ENCODE measurements at places on chromosomes 5 and 9.

- no peak for DNase-seq
Observed at GRCh38 chr5:133247881-133248624, 196.2 kb downstream of the HSPA4 start.

GRCh38 chr9:13053504-13053903 lies 226.0 kb downstream of the MPDZ start:
- no peak for DNase-seq

DNA sequence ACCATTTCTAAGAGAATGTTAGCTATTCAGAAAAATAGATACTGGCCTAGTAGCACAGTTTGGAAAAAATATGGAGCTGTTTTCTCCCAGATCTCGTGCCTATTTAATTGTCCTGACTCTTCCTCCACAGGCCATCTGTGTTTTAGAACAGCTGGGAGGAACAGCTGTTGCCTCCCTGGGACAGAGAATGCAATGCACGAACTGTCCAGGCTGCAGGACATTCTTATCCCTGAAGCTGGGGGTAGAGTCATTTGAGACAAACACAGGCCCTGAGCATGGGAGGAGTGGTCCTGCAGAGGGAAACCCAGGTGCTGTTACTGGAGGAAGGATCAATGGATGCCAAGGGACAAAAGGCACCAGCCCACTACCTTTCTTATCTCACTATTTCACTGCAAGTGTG lies 20.9 kb upstream of the SPARC start:
- DNase-seq = no peak

- DNase-seq = peak; percentile 64
Observed at GRCh38 chr5:43631182-43631910, 28.4 kb downstream of the NNT start.

- DNase-seq = no peak
Observed at GRCh38 chr5:115626445-115626823, 598 bp upstream of the TMED7 start.

- DNase-seq = peak; percentile 8
Observed at GRCh38 chr5:90802474-90803317, 244.1 kb downstream of the ADGRV1 start.

- no peak for DNase-seq
Observed at GRCh38 chr5:93785475-93785874, 44.1 kb upstream of the POU5F2 start.

DNA sequence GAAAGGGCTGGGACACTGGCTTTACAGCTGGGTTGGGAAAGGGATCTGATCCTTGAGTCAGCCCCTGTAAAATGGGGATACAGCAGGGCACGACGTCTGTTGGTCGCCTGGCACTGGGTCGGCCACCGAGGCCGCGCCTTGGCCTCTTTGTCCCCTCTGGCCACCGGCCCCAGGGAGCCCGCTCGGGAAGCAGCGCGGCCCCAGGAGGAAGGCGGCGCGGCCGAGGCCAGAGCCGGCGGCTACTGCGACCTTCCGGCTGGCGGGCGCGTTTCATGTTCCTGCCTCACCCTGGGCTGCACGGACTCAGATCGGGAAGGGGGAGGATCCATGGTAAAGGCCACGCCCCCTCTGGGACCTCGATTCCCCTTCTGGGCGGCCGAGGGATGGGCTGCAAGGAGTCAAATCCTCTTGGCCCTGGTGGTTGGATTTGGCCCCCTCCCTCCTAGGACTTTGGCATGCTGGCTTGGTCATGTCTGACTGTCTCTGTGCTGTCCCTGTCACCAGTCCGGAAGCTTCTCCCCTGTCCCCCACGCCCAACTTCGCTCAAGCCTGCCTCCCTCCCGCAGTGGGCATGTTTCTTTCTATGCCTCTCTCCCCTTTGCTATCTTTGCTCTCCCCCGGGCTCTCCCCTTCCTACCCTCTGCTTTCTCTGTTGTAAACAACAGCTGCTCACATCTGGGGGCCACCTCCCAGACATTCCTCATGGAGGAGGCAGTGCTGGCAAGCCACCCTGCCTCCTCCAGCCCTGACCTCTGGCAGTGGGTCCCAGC lies 25.8 kb downstream of the FPGS start:
- DNase-seq = no peak

DNA sequence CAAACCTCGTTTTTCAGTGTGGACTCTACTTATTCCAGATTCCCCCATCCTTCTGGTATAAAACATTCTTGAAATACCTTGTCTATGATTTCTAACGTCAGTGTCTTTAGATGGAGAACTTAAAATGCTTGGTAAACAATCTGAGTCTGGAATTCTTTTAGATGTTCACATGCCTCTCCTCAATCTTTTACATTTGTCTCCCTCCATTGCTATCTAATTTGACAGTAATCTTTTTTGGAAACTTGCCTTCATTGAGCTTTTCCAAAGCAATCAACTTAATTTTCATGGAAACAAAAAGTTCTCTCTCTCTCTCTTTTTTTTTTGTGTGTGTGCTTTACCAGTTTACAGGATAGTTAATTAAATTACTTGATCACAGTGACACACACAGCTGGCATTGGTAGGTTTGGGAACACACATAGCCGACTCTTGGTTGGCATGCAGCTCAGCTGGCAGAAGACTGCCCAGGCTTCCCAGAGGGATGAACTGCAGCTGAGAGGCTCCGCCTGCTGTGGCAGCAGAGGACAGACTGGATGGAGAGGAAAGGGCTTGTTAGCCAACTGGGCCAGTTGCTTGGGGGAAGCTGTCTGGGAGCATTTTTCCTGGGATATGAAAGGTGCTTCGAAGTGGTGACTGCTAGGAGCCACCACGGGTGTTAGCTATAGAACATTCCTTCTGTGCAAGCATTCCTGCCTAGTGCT lies 271.3 kb downstream of the ZSWIM6 start:
- DNase-seq = no peak

- DNase-seq = no peak
Observed at GRCh38 chr5:74866596-74867162, 492 bp upstream of the FAM169A start.

- no peak for DNase-seq
Observed at GRCh38 chr5:176201811-176202210, 36.4 kb upstream of the SIMC1 start.

DNA sequence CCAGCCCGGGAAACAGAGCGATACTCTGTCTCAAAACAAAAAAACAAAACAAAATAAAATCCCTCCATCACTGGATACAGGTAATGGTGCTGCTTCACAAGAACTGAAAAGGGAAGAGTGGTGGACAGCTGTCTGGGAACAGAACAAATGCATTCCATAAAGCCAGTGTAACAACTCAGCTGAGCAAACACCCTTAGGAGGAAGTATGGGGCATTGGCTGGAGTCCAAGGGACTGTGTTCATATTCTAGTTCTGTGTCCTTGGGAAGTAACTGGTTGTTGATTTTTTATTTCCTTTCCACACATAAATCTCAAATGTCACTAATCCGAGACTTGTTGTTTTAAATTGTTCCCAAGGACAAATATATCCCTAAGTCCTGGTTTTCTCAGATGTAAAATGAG lies 38.3 kb downstream of the HTR1A start:
- DNase-seq = no peak

- DNase-seq = no peak
Observed at GRCh38 chr9:35682051-35682450, 7.7 kb downstream of the TPM2 start.

DNA sequence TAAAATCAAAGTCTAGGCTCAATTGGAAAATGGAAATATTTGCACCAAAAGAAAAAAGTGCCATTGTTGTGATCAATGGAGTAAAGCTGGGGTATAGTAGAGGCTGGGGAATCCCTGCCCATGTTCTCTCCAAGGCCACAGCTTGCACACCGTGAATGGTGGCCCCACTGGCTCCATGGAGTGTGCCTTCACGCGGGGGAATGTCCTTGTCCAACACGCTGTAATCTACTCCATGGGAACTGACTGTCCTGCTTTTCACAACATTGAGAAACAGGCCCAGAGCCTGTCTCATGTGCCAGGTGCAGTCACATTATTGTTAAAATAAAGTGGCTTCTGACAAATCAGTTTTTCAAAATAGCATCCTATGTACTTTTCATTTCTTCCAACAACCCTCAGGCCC lies 33.1 kb upstream of the ITGA2 start:
- no peak for DNase-seq

DNA sequence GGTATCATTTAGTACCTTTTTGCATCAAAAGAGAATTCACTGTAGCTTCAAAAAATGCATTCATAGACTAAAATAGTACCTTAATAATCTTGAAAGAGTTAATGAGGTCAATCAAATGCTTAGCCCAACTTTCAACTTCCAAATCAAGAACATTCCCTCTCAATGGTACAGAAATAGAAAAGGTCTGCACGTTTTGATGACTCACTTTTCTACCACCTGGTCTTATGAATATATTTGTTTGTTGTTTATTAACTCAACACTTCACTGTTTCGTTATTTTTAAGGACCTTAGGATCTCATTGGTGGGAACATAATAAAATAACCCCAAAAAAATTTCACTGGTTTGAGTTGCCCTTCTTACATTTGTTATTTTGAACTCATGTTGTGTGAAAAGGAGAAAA lies 229.5 kb downstream of the MEF2C start:
- no peak for DNase-seq

GRCh38 chr5:128613766-128614165 lies 75.7 kb upstream of the FBN2 start:
- DNase-seq = no peak

- peak; percentile 65 for DNase-seq
Observed at GRCh38 chr9:122051351-122052321, 41.5 kb downstream of the TTLL11 start.

DNA sequence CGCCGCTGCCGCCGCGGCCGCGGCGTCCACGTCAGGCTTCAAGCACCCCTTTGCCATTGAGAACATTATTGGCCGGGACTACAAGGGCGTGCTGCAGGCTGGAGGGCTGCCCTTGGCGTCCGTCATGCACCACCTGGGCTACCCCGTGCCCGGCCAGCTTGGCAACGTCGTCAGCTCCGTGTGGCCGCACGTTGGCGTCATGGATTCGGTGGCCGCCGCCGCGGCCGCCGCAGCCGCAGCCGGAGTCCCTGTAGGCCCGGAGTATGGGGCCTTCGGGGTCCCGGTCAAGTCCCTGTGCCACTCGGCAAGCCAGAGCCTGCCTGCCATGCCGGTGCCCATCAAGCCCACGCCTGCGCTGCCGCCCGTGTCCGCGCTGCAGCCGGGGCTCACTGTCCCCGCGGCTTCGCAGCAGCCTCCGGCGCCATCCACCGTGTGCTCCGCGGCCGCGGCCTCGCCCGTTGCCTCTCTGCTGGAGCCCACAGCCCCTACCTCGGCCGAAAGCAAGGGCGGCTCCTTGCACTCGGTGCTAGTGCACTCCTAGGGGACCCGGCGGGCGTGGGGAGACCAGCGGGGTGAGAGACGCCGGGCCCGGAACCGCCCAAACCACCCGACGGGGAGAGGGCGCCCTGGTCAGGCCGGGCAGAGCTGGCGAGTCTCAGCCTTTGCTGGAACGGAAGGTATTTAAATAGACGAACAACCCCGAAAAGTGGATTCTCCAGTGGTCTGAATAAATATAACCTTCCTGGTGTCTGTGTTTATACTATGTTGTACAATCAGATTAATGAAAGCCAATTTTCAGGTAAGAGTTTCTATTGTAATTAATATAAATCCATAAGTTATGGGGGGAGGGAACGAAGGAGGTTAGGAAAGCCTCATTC lies 1.2 kb downstream of the FOXB2 start:
- DNase-seq = no peak

DNA sequence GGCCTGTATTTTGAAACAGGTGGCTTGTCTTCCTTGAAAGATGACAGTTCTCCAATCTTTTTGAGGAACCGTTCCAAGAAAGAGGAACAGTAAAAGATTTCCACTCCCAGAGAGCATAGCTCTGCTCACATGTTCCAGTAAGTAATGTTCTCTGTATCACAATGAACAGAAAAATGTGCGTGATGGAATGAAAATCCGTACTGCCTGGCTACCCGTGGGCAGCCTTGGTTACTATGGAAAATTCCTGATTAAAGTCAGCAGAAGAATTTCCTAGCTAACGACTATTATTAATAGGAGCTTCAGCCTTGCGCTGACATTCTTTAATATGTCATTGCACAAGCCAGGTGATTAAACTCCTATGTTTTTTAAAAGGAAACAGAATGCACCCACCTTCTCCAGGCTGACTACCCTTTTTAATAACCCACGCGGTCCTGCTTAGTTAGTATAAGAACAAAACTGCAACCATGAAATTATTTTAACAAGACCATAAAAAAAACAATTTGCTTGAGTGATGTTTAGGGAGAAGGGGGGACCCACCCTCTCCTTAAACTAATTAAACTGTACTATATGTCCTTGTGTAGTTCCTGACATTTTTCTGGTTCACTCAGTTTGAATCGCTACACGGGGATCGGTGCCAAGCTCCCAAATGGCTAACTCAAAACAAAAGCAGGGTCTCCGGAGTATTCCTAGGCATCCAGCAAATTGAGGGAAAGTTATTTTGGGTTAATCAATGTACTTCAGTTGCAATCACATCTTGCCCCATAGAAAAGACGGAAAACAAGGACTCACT lies 54.8 kb upstream of the CPEB4 start:
- DNase-seq = no peak

- DNase-seq = no peak
Observed at GRCh38 chr9:68947842-68948569, 65.9 kb downstream of the PRKACG start.

DNA sequence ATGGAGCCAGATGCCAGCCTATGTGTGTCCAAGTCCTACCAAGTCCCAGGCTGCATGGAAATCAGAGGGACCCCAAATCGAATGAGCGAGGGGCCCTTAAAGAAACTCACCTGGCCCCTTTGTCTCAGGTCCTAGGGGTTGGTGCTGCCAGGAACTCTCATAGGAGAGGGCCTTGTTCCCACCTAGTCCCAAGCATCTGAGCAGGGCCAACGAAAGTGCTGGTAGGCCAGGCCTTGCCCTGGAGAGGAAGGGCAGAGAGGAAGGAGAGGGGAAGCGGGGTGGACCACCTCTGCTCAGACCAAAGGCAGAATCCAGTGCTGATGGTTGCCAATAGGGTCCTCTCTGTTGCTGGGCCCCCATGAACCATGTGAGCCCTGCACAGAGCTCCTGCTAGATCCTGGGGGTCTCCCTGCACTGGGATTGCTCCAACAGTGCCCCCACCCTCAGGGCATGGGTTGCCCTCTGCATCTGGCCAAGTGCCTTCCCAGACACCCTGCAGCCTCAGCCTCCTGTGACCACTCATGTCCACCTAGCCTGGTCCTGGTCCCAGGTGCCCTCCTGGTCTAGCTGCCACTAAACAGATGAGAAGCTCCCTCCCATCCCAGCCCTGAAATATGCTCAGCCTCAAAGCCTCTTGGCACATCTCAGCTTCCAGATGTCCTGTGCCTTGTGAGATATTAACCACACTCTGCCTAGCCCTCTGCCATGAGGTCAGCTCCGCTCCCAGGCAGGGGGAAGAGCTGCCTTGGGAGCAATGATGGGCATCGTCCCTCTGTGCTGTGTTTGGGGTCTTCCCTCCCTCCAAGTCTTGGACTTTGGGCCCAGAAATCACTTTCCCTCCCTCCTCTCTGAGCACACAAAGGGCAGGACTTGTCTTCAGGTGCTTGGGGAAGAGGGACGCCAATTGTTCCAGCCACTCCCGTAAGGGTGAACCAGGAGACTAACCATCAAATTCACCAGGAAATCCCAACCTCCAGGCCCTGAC lies 109.6 kb downstream of the ADAMTS2 start:
- no peak for DNase-seq

DNA sequence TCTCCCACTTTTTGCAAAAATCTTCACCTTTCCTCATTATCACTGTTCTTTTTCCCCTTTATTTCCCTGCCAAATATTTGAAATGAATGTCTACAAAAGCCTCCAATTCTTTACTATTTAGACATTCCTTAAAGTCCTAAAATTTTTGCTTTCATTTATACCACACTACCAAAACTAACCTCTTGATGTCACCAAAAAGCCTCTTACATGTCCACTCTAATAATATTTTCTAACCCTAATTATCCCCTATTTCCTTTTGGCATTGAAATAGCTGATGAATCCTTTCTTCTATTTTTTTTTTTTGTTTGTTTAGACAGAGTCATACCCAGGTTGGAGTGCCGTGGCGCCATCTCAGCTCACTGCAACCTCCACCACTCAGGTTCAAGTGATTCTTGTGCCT lies 32.3 kb upstream of the NRG2 start:
- no peak for DNase-seq
